Activated T-helper 1 cell treated with anti-CD3 and anti-CD28 coated beads, Interleukin-2, amount 50 U/mL, for 16 hours (primary cell): ENCODE measurements at places on chromosomes 4 and X.

DNA sequence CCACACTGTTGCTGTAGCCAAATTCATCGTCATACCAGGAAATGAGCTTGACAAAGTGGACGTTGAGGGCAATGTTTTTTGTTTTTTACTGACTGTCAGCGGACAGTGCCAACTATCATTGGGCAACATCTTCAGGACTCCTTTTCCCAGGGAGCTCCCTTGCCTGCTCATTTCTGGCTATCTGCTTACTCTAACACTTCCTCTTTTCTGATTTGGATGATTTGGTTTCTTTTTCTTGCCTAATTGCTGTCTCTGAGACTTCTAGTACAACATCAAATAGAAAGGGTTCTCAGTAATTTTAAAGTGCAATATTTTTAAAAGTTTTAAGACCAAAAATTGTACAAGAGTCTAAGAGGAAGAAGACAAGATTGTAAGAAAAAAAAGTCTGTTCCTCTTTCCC, 92.0 kb upstream of the KLHL4 start:
- DNase-seq, result no peak

DNA sequence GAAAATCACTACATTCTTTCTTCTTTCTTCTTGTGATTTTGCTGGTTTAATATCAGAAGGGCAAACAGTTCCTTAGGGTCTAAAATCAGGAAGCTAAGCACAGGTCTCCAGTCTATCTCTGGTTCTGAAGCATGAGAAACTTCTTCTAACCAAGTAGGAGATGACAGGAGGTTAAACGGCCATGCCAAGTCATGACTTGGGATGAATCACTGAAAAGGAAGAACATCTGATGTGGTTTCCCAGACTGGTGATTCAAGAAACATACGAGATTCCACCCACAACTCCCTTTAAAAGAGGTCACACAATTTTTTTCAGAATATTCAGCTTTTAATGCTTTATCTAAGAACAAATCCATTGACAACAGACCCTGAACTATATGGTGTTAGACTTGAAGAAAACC, 684.0 kb upstream of the PRKX start:
- no peak for DNase-seq

- DNase-seq, result no peak
Observed at GRCh38 chr4:186839122-186840037, 115.7 kb upstream of the FAT1 start.

- no peak for DNase-seq
Observed at GRCh38 chr4:47326025-47326424, 137.5 kb downstream of the COMMD8 start.

GRCh38 chrX:102077426-102077825, 48.1 kb upstream of the TCEAL2 start:
- DNase-seq, result no peak

GRCh38 chrX:149712831-149713230, 971 bp downstream of the MAGEA11 start:
- DNase-seq, result no peak

DNA sequence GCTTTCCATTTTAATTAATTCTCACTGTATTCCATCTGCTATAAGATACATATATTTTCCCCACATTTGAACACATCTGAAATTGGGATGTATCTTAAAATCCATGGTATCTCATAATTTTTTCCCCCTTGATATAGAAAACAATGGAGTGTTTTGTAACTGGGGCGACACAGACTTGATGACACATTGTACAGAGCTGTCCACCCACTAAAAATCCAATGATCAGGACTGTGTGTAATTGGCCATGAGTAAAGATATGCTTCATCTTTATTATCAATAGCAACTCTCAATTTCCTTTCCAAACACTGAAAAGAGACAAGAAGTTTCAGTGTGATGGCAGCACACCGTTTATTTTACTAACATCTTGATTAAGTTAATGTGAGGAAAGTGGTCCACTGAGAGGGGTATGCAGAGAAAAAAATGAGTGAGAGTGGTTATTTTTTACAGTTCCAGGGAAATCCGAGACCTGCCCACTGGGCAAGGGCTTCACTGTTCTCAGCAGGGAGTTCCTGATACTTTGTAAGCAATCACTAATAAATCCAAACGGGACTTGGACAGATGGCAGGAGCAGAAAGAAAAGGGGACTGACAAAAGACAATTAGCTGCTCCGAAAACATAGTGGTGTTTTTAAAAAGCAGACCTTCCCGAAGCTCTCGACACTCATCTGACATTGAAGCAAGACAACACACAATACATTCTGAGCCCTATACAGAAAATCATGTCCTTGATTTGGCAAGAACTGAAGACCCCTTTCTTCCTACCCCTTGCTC, 149.4 kb downstream of the TSPAN5 start:
- DNase-seq, result no peak

GRCh38 chr4:104532677-104533076, 38.0 kb upstream of the CXXC4 start:
- no peak for DNase-seq

DNA sequence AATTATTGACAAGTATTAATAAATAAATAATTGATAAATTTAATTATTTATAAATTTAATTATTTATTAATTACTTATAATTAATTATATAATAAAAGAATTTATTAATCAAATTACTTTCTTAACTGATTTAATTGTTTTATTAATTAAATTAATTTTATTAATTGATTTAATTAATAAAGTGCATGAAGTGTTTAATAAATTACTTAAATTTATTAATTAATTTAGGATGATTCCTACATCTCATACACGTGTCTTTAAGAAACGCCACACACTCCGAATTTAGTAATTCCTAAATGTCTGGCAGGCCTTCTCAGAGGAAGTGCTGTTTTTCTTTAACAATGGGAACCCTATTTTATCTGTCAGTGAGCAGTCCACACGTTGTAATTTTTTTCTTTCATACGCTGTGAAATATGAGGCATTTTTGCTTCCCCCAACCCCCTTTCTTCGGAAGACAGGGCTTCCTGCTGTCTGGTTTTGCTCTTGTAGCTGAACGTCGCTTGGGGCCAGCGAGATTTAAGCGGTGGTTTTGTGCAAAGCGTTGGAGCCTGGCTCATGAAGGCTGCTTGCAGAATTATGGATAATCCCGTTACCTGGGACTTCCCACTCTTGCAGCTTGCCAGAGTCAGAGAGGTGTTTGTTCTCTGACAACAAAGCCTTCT, 46.8 kb downstream of the CRLF2 start:
- DNase-seq, result no peak

GRCh38 chrX:9301836-9302235, 163.0 kb upstream of the TBL1X start:
- DNase-seq, result no peak

DNA sequence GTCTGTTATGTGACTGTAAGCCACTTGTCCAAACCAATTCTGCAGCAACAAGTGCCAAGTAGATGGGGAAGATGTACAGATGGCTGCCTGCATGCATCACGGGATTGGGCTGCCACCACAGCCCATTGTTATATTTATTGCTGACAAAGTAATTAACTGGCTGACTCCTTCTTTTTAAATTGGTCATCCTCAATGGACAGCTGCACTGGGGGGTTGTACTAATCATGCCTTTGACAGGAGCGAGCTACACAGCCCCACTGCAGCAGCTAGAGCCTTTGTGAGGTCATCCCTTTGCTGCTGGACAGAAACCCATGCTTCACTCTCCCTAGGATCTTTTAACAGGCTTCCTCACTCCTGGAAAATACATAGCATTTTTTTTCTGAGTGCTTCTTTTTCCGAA, 146.7 kb upstream of the CXXC4 start:
- DNase-seq, result no peak

DNA sequence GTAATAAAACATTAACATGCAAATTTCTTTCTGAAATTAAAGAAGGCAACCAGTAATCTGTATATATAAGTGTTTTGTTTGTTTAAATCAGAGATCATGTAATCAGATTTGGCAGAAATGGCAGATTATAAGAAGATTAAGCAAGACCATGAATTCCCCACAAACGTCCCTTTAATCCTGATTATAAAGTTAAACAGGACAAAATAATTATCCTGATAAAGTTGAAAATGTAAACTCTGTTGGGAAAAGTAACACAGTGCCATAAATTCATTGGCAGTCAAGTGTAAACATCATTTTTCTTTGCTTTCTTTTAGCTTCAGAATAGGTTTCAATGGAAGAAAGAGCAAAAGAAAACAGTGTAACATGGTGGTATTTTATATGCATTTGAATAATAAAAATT, 256.3 kb downstream of the KCNIP4 start:
- DNase-seq, result no peak

DNA sequence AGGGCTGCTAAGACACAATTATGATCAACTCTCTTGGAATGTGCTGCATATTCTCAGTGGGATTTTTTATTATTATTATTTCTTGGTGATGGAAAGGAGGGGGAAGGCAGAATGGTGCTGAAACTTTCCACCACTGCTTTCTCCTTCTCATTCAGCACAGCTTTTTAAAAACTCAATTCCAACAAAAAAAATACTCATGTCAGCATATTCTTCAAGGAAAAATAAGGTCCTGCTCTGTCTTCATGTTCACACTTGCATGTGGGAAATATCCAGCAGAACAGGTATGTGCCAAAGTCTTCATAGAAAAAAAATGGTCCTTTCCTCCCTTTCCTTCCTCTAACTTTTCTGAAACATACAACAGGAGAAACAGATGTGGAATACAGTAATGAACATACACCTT, 144.0 kb upstream of the ADAMTS3 start:
- no peak for DNase-seq

GRCh38 chrX:28757290-28757689, 170.0 kb downstream of the IL1RAPL1 start:
- no peak for DNase-seq

GRCh38 chrX:32421266-32421665, 790.1 kb downstream of the DMD start:
- DNase-seq, result no peak

GRCh38 chr4:108919226-108919893, 156.5 kb upstream of the ETNPPL start:
- DNase-seq, result no peak

- DNase-seq, result no peak
Observed at GRCh38 chr4:67332627-67333026, 212.7 kb downstream of the CENPC start.

DNA sequence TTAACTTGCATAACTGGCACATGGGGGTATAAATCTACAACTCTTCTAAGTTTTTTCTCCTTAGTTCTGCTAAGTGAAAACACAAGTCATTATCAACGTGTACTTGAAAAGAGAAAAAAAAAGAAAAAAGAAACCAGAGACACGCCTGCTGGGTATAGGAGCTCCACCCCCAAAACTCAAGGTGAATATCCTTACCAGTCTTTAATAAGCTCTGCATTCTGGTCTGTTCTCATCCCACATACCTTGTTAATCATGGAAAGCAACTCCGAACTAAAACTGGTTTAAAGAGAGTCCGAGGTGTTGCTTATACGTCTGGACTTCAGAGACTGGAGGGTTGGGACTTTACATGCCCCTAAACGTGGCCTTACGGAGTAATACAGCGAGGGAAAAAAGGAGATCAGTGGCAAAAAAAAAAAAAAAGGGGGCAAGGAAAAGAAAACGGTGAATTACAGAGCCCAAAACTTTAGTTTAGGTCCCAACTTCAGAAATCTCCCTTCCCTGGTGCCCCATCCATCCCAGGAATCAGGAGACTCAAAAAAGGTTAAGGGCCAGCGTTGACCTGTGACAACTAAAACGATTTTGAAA, 1.0 kb downstream of the PGRMC2 start:
- no peak for DNase-seq

DNA sequence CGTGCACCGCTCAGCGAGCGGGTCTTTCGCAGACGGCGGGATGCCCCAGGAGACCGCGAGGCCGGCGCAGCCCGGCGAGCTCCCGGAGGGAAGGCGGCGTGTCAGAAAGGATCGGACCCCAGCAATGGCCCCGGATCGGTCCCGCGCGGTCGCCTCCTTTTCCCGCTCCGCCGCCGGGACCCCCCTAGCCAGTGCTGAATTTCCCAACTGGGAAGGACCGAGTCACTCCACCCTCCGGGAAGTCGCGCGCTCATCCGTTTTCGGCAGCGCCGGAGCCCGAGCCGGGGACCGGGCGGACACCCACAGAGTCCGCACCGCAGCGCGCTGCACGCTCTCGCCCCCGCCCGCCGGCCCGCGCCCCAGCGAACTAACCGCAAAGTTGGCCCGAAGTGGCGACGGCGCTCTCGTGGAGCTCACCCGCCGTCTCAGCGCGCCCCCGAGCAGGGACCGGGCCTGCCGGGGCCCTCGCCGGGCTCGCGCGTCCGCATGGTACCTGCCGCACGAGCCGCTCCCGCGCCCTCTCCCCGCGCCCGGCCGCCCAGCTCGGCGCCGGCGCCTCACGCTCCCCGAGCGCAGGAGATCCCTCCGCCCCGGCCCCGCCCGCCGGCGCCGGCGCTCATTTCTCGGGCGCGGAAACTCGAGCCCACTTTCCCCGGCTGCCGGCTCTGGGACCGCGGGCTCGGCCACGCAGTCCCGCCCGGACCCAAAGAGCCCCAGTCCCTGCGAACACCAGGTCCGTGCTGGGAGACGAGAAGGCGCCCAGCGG, at the start of gene FAT1:
TSS of gene FAT1 (minus strand) at position 565 of the 766 bp plus-strand sequence. CDS start 14,029 bp downstream, outside the sequence.
- no peak for DNase-seq

DNA sequence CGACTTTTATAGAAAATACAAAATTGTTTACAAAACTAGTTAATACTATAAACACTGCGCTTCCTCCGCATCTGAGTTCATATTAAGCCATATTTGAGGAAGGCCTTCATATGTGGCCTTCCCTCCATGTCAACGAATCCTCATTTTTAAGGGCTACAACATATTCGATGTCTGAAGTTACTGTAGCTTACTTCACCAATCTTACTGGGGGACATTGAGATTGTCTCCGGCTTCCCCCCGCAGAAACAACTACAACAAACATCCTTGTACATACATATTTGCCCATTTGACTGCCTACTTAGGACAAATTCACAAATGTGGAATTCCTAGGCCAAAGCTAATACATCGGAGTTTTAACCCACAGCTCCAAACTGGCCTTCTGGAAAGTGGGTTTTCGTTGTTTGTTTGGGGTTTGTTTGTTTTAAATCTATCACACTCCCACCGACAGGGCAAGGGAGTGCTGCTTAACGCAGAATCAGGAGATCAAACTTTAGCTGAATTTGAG, 581 bp upstream of the FAM114A1 start:
- DNase-seq, result no peak

DNA sequence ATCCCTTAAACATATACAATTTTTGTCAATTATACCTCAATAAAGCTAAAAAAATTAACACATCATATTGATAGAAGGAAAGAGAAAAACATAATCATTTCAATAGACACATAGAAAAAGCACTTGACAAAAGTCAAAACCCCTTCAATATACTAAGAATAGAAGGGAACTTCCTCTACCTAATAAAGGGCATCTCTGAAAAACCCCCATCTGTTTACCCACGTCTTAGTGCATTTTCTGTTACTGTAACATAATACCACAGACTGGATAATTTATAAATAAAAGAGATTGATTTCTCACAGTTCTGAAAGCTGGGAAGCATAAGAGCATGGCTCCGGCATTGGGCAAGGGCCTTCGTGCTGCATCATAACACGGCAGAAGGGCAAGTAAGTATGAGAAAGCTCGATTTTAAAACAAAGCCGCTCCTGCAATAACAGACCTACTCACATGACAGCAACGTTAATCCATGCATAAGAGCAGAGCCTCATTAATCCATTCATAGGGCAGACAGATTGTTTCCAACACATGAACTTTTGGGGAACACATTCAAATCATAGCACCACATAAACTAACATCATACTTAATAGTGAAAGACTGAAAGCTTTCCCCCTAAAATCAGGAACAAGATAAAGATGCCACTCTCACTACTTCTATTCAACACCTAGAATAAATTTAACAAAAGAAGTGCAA, 15.7 kb downstream of the STEEP1 start:
- DNase-seq, result no peak
